ENCODE measurements at places on chromosomes 5 and 9.
A peak's percentile ranks its signal among the peaks of the same experiment; 100 is the strongest.

DNA sequence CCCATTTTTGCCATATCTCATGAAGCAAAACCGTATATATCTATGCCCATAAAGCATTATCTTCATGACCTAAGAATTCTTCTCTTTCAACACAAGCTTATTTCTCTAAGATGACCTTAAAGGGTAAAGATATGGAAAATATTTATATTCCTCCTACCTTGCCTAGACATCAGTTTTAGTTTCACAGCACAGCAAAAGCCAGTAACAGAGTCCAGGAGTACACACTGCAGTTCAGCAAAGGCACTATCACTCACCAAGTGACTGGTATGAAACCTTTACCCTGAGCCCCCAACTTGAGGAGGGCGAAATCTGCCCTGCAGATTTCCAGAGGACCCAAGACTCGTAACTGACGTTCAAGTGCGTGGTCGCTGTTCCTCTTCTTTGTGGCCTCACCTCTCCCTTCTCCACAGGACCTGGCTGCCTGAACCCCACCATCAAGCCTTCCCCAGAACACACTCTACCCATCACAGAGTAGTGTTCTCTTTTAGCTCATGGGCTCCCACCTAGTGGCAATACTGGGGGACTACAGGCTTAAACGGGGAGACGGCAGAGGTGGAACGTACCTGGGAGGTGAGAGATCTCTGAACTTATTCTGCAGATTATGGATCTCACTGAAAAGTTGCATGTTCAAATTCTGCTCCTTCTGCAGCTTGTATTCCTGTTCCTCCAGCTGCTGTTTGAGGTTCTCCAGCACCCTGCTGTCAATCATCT is 141.0 kb downstream of the CDK5RAP2 start:
- no peak for DNase-seq

GRCh38 chr9:135903358-135903656 is 4.0 kb downstream of the CAMSAP1 start:
- no peak for DNase-seq

DNA sequence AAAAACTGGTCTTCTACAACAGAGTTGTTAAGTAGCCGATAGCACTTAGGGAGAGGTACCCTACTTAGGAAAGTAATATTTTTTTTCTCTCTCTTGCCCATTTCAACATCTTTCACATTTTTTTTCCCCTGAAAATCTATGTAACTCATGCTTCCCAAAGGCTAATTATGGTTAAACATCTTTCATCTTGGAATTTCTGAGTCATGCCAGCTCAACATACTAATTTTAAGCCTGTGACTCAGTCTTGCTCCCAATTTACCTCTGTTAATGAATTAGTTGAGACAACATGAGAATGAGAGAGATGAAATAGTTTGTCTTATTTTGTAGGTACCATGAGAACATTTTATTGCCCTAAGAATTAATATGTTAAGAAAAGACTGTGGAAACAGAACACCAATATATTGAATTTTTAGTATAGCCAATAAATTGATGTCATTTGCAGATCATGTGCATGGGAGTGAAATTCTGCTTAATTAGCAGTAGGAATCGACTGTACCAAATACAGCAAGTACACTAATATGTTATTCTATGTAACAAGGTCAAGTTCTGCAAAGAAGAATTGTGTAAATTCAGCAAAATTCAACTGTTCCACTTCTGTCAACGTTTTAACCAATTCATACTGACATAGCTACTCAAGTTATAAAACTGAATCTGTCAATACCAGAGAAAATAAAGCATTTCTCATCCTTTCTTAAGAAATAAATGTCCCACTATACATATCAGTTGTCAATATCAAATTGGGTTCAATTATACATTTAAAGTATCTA is 550.0 kb downstream of the PTPRD start:
- no peak for DNase-seq

GRCh38 chr5:96388176-96388575 is 44.9 kb downstream of the PCSK1 start:
- no peak for DNase-seq

- DNase-seq = no peak
Measured at GRCh38 chr9:129549684-129550083, 71.2 kb downstream of the C9orf50 start.

DNA sequence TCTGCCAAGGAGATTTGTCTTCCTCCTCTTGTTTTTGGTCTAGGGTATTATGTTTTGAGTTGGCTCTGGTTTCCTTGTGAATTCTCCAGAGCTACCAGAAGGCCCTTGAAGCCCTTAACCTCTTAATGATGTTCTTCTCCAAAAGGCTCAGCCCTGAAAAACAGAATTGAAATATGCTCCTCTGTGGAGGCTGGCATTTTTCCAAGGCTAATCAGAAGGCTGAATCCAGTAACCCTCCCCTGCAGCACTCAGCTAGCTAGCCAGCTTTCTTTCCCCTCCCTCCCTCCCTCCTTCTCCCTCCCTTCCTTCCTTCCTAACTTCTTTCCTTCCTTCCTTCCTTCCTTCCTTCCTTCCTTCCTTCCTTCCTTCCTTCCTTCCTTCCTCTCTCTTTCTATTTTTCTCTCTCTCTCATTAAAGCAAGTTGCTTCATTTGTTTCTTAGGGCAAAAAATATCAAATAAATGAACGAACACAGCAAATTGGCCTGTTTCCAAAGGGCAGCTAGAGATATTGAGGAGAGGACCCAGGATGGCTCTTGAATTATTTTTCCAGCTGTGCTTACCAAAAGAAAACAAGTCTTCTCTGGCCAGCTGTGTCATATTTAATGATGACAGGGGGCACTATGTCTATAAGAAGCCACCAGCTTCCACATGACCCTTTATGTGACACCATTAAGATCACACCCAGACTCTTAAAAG is 38.7 kb downstream of the JAKMIP2 start:
- peak; percentile 88 for DNase-seq

- DNase-seq = no peak
Measured at GRCh38 chr5:153500178-153500577, 9.7 kb downstream of the GRIA1 start.

GRCh38 chr5:142947427-142947709 is 177.2 kb downstream of the ARHGAP26 start:
- no peak for DNase-seq

- DNase-seq = no peak
Measured at GRCh38 chr9:8391566-8391965, 592.0 kb upstream of the DMAC1 start.

GRCh38 chr5:79936646-79937216 is 54.3 kb downstream of the MTX3 start:
- no peak for DNase-seq

- DNase-seq = no peak
Measured at GRCh38 chr5:39076757-39077728, 2.8 kb upstream of the RICTOR start.

DNA sequence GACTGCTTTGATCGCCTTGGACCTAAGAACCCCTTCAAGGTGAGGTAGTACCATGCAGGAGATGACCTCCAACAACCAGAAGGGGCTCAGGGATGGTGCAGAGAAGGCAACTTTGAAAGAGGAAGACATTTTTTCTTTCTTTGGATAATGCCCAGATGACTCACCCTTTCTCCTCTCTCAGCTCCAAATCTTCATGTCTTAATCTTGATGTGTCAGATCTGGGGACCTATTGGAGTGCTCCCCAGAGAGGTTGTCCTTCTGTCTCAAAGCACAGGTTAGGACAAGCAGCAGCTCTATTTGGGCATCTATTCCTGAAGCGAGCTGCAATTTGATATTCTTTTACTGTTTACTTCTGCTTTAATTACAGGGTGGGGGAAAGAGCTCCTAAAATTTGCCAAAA is 229.9 kb upstream of the MAP3K1 start:
- DNase-seq = peak; percentile 37

DNA sequence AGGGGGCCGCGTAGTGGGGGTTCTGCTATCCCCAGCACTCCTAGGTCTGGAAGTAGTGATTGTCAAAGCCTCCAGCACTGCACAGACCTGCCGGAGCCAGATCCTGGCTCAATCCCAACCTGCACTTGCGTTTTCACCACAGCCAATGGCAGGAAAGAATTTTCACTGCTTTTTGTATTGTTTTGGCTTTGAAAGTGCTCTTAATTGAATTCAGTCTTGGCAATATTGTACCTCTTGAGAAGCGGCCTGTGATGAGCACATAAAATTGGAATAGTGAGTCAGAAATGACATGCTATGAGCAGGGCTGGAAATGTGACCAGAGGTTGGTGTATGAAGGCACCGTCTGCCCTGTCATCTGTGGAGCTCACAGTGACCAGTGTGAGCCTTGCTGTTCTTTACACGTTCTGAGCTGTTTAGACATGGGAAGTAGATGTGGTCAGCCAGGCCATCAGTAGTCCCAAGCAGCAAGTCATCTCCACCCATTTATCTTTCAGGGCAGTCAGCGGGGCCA is 41.5 kb downstream of the SECISBP2 start:
- DNase-seq = peak; percentile 95

DNA sequence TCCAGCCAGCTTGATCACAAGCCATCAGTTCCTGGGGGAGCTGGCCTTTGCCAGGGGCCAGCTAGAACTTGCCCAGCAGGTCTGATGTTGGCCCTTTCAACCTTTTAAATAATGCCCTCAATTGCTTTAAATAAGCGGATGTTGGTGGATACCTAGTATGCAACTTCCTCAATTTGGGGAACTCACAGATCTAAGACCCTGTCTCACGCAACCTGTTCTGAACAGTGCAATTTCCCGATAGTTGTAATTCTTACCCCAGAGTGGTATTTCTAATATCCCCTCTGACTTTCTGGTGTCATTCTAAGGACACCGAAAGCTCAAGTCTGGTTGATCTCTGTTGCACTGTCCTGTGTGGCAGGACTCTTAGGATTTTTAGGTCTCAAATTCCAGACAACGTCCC is 23.1 kb downstream of the GALNT12 start:
- DNase-seq = no peak

DNA sequence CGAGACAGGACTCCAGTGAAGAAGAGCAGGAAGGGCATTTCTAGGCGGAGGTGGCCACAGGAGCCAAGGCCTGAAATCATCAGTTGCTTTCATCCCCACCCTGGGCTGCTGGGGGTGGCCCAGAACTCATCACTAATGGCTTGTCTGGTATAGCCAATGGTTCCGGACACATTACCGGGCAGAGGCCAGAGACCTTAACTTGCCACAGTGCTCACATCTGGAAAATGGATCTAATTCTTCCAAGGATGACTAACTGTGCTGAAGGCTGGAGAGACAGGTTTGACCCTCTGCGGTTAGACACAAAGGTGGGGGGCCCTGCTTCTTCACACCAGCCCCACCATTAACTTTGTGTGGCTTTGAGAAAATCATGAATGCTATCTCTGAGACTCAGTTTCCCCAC is 6.2 kb upstream of the COL27A1 start:
- DNase-seq = no peak

- DNase-seq = peak; percentile 34
Measured at GRCh38 chr5:37005946-37006540, 129.5 kb downstream of the NIPBL start.

DNA sequence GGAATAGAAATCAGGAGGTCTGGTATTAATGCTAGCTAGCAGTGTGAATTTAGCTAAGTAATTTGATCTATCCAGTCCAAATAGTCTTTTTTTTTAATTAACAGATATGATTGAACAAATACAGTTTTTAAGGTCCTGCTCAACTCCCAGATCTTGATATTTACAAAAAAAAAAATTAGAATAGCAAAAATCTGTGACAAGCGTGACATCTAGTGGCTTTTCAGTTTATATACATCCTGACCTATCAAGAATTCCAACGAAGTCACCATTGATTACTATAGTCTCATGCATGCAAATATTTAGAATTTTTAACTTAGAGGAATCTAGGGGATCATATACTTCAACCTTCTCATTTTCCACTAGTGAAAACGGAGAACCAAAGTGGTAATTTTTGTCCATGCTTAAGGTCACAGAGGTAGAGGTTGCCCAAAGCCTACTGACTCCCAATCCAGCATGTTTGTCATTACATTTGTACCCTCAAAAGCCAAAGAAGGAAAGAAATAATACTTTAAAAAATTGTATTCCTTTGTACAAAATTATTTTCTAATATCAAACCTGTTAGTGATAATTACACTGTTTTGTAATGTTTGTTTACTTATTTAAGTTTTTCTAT is 17.6 kb upstream of the TARS1 start:
- DNase-seq = peak; percentile 25

- DNase-seq = no peak
Measured at GRCh38 chr5:132100672-132101261, 27.2 kb downstream of the CSF2 start.

DNA sequence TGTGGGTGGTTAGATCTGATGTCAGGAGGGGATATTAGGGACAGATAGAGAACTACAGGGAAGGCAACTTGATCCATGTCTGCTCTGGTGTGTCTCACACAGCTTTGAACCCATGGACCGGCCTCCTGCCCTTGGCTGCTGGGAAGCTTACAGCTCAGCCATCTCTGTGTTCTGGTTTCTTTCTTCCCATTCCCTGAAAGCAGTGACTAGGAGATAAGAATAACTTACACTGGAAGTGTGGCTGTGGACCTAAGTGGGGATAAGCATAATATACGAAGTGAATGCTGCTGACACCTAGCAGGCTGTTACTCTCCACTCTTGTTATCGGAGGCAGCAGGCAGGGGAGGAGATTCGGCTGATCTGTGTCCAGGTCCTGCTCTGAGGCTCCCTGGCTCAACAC is 282.3 kb upstream of the TUT7 start:
- DNase-seq = no peak

DNA sequence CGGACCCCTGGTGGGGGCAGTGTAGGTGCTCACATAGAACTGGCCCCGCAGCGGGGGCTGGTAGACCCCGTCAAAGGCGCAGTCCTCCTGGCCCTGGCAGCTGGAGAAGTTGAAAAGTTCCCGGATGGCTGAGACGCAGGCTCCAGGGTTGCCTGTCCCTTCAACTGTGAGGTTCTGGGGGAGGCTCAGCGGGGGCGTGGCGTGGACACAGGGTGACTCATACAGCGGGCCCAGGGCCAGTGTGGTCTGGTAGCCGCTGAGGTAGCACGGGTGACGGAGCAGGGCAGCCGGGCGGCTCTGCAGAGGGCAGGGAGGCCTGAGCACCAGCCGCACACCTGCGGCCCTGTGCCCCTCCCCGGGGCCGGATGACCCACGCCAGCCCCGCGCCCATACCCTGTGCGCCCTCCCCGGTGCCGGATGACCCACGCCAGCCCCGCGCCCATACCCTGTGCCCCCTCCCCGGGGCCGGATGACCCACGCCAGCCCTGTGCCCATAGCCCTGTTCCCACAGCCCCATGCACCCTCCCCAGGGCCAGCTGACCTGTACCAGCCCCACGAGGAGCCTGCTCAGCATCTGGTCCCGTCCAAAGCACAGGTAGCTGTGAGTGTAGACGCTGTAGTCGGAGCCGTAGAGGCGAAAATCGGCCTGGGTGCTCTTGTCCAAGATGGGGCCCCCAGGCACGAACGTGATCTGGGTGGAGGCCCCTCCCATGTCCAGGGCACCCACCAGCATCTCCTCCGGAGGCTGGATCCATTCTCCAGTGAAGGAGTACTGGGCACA is 5.0 kb downstream of the ENTPD8 start:
- no peak for DNase-seq

- no peak for DNase-seq
Measured at GRCh38 chr5:107876906-107877305, 206.2 kb upstream of the EFNA5 start.

- DNase-seq = no peak
Measured at GRCh38 chr5:178328826-178329730, 96.5 kb upstream of the PHYKPL start.

- DNase-seq = no peak
Measured at GRCh38 chr9:93452710-93453046, 703 bp downstream of the FAM120AOS start.

GRCh38 chr9:115888131-115888530 is 265.5 kb upstream of the PAPPA start:
- DNase-seq = no peak

GRCh38 chr5:2866662-2867372 is 115.3 kb upstream of the IRX2 start:
- DNase-seq = no peak
